ENCODE measurements at places on chromosomes 16 and 17.

- no peak for DNase-seq
These were observed 317.8 kb downstream of the RBFOX1 start for GRCh38 chr16:7650431-7650830.

DNA sequence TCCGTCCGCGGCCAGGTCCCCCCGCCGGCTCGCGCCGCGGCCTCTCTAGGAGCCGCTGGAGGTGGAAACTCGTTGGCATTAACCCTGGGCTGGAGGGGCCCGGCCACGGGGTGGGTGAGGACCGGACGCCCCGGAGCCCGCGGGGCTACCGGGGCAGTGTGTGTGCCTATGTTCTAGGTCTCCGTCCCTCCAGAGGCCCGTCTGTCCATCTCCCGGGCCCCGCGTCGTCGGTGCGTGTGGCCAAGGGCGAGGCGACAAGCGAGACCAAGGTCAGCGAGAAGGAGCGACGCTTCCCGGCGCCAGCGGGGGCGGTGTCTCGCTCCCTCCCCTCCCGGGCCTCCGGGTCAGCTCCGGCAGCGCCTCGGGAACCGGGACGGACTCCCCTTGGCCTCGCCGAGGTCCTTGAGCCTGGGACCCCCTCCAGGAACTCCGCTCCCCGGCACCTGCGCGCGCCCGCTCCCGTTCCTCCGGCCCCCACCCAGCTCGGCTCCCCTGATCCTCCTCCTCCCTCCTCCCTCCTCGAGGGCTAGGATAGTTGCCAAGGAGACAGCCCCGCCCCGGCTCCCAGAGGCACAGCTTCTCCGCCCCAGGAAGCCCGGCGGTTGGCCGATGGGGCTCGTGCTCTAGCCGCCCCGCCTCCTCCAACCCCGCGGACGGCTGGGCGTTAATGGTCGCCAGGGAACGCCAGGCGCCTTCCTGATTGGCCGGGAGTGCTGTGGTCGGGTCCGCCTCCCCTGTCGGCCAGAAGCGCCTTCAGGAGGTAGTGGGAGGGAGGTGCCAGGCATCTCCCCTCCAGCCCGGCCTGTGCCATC, 663 bp upstream of the ZNF768 start:
- DNase-seq = peak; percentile 98

DNA sequence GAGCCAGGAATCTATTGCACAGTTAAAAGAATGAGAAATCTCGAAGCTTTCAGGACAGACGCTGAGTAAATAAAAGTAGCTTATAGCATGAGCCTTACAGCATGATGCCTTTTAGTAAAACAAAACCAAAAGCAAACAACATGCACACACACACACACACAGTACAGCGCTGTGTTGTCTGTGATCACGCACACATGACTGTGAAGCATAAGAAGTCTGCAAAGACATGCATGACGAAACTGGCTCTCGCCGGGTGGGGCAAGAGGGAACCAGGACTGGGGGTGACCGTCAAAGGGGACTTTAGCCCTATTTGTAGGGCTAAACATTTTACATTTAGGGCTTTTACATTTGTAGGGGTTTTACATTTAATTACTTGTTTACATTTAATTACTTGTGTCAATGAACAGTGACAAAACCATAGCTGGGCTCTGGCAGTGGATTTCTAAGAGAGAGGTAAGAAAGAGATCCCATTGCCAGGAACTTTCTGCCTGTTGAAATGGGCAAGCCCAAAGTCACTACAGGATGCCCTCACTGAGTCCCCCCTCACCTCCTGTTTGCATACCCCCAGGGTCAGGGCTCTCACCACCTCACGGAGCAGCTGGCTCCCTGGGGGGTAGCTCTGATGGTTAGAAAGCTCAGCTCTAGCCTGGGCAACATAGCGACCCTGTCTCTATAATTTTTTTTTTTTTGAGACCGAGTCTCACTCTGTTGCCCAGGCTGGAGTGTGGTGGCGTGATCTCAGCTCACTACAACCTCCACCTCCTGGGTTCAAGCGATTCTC, 2.0 kb upstream of the TNFRSF13B start:
- DNase-seq = no peak

DNA sequence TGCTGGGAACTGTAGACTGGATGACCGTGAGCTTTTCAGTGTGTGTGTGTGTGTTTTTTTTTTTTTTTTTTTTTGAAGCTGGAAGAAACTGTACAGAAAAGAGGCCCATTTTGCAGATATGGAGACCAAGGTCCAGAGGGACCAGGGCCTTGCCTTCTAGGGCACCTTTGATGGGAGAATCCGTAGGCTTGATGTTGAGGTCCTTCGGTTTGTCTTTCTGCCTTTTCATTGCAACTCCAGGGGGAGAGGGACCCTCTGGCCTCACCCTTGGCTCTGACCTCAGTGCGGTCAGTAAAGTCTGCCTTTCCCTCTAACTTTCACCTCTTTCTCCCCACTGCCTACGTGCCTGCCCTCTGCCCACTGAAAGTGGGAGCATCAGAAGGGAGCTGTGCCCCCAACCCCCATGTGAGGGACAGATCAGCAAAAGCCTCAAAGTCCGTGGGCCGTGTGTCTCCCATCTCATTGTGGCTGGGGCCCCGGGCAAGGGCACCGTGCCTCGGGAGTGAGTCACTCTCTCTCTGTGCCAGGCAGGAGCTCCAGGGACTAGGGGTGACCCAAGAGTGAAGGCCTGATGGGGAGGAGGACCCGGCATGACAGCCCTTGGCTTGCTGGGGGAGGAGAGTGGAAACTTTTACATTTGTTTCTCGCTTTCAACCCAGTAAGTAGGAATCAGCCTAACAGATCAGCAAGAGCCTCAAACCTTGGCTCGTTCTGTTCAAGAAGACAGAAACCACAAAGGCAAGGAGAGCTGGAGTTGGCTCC, 123.6 kb downstream of the CMIP start:
- DNase-seq = peak; percentile 76

DNA sequence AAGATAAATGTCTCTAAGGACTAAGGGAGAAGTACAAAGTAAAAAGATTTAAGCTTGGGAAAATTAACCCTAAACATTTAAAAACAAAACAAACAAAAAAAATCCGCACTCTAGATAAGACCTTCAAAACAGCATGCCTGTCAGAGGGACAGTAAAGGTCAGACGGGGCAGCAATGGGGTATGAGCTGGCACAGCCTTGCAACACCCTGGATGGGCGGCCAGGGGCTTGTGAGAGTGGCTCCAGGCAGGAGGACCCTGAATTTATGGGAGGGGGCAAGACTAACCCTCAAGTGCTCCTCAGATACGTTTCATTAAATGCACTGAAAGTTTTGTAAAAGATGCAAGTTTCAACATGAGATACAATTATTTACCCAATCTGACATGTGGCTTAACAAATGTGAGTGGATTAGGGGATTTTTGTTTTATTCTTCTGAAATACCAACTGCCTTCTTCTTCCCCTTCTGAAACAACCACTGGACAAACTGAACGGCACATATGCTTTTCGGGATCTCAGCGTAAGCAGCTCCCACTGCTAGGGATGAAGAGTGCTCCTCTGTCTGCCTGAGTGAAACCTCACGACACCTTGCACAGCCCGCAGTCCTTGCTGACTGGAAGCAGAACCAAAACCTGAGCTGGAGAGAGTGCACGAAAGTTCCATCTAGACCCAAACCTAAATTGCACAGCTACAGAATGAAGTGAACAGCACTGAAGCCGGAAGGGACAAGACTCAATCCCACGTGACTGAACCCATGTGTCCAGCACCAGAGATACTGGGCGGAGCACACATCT, 128.4 kb downstream of the ANKRD11 start:
- peak; percentile 57 for DNase-seq

- DNase-seq = peak; percentile 87
These were observed 36.4 kb upstream of the ARHGAP17 start for GRCh38 chr16:25051406-25052150.

- DNase-seq = no peak
These were observed 19.6 kb upstream of the GOT2 start for GRCh38 chr16:58753711-58754134.

GRCh38 chr17:27778183-27778582, 22.1 kb downstream of the NOS2 start:
- peak; percentile 55 for DNase-seq

- DNase-seq = no peak
These were observed 73.3 kb downstream of the TANC2 start for GRCh38 chr17:63039342-63039741.

GRCh38 chr17:2011411-2012371, 13.4 kb downstream of the RTN4RL1 start:
- peak; percentile 79 for DNase-seq

All from epithelial cell of esophagus (primary cell).